ENCODE measurements at places on chromosomes 3 and 15.
A peak's percentile ranks its signal among the peaks of the same experiment; 100 is the strongest.

DNA sequence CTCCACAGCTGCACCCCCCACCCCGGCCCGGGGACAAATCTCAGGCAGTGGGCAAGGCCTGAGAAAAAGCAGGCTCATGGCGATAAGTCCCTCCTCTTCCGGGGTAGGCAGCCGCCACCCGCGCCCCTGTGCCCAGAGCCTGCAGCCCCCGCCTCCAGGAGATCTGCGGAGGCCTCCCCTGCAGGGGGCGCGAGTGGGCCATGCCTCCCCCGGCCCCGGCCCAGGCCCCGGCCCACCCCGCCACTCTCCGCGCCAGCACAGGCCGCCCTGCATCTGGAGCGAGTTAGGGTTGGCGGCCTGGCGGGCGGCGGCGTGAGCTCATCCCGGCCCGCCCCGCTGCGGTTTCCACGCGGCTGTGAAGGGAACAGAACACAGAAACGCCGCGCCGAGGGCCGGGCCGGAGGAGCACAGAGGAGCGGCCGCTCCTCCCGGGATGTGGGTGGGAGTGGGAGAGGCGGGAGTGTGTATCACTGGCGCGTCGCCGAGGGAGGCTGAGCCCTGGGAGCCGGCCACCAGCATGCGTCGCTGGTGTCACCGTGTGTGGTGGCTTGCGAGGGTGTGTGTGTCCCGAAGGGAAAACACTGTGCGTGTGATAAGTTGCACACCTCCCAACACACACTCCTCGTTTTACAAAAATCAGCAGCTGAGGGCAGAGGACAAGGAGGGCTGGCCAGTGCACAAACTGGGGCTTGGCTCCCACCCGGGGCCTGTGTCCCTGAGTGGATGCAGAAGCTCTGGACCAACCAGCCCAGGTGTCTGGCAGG lies 17.2 kb downstream of the MYL3 start:
- DNase-seq, result peak; percentile 70

GRCh38 chr3:172808969-172809546 lies 58.5 kb downstream of the ECT2 start:
- no peak for DNase-seq

DNA sequence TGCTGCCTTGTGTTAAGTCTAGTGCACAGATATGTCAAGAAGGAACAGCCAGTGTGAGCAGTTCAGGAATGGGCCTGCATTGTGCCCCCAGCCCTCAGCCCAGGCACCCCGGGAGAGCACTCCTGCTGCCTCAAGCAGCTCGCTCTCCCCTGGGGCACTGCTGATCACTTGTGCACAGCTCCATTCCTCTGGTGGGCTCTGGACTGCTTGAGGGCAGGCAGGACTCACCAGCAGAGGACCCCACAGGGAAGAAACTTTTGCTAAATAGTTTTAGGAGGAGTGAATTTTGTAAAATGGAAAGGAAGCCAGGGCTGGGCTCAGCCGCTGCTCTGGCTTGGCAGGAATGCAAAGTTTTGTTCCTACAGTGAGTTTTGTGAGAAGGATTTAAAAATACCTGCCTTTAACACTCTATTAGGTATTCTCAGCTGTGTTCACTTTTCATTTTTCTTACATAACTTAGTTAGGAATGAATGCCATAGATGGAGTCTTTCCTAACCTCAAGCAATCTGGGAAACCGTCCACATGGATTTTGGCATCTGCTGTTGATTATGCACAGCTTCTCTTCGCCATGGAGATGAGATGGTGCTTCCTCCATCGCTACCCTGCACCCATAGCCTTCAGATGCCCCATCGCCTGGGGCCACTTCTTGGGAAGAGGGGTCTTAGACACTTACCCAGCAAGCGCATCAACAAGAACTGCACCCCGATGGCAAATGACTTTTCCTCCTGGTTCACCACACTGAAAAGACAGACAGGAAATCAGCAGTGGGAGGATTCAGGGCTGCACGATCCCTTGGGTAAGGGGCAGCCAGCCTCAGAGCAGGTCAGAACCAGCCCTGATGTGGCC lies 42.3 kb upstream of the RAB6B start:
- DNase-seq, result no peak

- DNase-seq, result no peak
Measured at GRCh38 chr15:85517086-85517485, 136.7 kb downstream of the AKAP13 start.

GRCh38 chr3:110291886-110292501 lies 779.6 kb upstream of the NECTIN3 start:
- no peak for DNase-seq

GRCh38 chr15:69648212-69648611 lies 195.6 kb downstream of the RPLP1 start:
- DNase-seq, result no peak
